Fibroblast of skin of abdomen (primary cell): ENCODE measurements at places on chromosomes 4 and X.

DNA sequence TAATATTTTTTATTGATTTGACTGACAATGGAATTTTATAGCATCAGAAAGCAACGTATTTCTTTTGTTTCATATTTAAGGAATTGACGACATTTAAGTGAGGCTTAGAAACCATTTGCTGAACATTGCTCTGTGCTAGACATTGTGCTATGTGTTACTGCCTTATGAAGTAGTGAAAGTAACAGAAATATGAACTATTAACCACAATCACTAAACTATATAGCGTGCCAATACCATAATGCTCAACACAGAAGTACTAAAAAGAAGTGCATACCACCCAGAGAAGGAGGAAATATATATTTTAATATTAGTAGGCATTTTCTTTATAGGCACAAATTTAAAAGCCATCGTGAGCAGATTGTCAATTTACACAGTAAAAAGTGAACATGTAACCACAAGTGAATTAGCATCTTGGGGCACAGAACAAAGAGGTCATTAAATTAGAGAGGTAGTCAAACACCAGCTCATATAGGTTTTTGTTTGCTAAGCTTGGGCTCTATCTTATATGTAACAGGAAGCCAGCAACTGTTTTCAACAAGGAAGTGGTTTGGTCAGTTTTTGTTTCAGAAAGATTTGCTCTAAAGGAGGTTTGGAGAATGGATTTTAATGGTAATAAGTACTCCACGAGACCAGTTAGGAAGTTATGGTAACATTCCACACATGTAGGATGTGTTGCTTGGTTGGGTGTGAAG is 270.7 kb downstream of the GRXCR1 start:
- DNase-seq = no peak

DNA sequence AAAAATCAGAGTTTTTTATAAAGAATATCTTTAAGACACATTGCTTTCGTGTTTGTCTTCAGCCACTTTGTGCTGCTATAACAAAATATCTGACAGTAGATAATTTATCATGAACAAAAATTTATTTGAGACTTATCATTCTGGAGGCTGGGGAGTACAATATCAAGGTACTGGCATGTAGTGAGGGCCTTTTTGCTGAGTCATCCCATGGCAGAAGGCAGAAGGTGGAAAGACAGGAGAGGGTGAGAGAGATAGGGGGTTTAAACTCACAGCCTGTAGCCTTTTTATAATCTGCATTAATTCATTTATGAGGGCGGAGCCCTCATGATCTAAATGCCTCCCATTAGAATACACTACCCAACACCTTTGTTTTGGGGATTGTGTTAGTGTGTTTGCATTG is 431.2 kb upstream of the FAM47C start:
- no peak for DNase-seq

- peak; percentile 64 for DNase-seq
Observed at GRCh38 chrX:150155436-150156035, 207.6 kb upstream of the MAMLD1 start.

GRCh38 chrX:39214387-39215126 is 413.3 kb downstream of the MID1IP1 start:
- DNase-seq = no peak

GRCh38 chr4:118035309-118035708 is 1.0 kb downstream of the NDST3 start:
- DNase-seq = no peak

DNA sequence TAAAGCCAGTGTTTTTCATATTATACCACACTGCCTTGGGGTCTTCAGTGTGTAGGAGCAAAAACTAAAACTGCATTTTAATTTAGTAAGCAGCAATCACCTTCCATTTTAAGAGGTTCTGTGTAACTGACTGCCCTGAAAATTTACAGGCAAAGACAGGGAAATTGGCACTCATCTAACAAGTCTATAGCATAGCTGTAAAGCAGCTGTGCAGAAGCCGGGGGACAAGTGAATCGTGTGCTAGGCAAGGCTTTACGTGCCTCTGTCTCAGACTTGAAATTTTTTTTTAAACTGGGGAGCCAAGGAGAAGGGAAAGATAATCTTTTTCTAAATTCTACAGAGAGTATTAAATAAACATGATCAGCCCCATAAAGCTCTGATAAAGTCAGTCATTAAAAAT is 39.7 kb downstream of the TSPAN5 start:
- DNase-seq = no peak

DNA sequence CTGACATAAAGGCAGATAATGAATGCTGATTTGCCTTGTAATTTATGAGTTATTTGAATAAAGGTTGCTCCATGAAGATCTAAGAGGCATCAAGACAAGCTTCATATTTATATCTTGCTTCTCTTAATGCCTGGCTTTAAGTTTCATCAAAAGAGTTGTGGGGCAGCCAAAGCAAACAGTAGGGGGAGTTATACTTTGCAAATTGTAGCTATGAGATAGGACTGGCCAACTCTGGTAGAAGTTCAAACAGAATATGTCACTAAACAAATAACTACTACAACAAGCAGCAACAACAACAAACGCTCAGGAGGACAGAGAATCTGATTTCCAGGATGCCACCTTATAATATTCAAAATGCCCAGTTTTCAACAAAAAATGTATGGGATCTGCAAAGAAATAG is 69.1 kb upstream of the PLAC1 start:
- DNase-seq = no peak

DNA sequence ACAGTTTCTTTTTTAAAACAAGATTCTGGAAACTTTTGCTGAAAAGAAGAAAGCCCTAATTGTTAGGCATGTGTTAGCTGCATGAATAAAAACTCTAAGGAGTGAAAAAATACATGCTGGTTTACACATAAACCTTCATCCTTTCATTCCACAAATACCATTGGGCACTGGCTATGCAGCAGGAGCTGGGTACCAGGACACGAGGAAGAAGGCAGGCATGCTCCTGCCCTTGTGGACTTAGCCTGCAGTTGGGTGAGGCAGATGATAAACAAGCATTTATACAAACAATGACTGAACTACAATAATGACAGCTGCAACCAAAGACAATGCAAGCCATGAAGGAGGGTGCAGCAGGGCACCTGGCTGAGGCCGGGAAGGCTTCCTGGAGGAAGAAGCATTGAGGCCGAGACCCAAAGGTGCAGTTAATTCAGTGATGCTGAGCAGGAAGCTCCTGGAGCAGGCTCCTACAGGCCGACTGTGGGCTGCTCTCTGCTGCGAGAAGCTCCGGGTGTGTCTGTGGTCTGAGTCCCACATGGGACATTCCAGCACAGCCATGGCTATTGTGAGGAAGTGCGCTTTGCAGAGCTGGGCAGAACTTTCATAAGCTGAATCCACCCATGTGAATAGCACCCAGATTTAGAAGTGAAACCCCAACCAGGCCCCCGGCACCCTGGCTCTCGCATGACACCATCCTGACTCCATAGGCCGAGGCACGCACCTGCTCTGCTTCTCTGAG is 44.0 kb upstream of the MXD4 start:
- DNase-seq = no peak

DNA sequence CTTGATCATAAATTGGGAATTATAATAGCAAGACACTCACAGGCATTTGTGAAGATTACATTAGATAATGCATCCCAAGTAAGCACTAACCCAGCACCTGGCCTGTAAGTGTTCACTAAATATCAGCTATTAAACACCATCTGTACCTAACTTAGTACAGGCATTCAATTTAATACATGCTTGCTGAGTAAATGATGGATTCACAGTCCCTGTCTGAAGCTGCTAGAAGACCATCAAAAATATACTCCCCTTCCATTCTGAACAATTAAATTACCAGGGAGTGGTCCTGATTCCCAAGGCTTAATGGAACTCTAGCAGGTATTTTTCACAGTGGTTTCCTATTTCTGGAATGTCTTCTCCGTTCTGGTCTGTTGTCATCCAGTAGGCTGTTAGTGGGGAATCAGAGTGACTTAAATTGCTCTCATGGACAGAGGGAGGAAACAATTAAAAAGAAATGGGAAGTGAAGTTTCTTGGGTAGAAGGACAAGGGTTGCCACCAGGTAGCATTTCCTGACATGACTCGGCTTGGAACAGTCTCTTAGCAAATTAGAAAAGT is 233.9 kb downstream of the PTTG2 start:
- no peak for DNase-seq

GRCh38 chrX:85993539-85994197 is 53.7 kb downstream of the CHM start:
- DNase-seq = no peak

- no peak for DNase-seq
Observed at GRCh38 chr4:91123742-91124141, 996.5 kb downstream of the CCSER1 start.

DNA sequence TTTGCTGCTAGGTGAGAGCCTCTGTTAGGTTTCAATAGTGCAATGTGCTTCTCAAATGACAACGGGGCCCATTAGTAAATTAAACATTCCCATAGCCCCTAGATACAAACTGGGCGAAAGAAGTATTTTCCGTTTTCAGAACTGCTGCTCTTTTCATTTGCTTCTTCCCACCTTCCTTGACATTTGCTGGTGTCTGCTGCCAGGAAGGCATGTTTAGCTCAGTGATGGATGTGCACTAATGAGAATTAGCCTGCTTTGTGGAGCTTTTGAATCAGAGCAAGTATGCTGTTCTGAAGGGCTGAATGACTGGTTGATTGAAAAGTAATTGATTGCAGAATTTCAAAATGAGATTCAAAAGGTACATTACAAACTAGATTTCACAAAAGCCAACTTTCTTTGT is 57.0 kb downstream of the SHROOM3 start:
- DNase-seq = no peak

DNA sequence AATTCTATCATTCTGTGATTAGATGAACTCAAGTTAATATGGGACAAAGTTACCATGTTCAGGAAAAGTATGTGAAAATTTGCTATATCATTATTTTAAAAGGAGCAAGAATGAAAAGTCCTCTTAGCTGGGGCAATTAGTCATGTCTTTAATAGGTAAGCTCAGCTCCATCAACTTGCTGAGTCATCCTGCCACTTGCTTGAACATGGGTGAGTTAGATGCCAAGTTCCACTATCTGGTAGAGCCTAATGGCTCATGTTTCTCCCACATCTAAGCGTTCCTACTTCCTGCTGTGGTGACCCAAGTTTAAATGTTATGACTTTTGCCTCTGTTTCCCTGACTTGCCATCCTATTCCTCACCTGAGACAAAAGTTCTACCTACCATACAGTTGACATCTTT is 276.8 kb downstream of the ZNF674 start:
- peak; percentile 16 for DNase-seq

DNA sequence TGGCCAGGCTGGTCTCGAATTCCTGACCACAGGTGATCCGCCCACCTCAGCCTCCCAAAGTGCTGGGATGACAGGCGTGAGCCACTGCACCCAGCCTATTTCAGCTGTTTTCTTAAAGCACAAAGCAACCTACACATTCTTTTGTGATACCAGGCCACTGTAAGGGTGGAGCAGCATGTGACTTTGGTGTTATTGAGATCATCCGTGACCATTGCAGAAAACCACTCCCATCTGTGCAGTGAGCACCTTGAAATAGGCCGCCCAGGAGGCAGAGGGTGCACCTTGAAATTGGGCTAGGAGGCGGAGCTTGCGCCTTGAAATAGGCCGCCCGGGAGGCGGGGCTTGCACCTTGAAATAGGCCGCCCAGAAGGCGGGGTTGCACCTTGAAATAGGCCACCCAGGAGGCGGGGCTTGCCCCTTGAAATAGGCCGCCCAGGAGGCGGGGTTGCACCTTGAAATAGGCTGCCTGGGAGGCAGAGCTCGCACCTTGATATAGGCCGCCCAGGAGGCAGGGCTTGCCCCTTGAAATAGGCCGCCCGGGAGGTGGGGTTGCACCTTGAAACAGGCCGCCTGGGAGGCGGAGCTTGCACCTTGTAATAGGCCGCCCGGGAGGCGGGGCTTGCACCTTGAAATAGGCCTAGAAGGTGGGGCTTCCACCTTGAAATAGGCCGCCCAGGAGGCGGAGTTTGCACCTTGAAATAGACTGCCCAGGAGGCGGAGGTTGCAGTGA is 9.0 kb upstream of the SLC25A6 start:
- no peak for DNase-seq

- DNase-seq = no peak
Observed at GRCh38 chr4:68337522-68337921, 12.4 kb downstream of the YTHDC1 start.

- DNase-seq = peak; percentile 5
Observed at GRCh38 chr4:100208964-100209363, 18.7 kb upstream of the DDIT4L start.

DNA sequence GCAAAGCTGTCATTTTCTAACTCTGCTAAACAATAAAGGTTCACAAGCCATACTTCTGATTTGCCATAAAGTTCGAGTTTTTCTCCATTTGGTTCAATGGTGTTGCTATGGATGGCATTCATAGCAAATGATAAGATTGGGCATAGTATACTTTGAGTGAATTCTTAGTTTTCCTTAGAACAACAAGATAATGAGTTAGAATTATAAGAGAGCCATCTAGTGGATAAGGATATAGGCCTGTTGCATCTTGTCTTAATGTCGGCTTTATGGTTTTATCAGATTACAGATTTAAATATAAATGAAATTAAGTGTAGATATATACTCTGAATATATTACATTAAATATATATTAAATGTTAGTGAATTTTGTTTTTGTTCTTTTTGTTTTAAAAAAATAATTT is 644.6 kb downstream of the IL1RAPL1 start:
- no peak for DNase-seq

GRCh38 chr4:143517764-143518163 is 4.3 kb downstream of the SMARCA5 start:
- DNase-seq = no peak

DNA sequence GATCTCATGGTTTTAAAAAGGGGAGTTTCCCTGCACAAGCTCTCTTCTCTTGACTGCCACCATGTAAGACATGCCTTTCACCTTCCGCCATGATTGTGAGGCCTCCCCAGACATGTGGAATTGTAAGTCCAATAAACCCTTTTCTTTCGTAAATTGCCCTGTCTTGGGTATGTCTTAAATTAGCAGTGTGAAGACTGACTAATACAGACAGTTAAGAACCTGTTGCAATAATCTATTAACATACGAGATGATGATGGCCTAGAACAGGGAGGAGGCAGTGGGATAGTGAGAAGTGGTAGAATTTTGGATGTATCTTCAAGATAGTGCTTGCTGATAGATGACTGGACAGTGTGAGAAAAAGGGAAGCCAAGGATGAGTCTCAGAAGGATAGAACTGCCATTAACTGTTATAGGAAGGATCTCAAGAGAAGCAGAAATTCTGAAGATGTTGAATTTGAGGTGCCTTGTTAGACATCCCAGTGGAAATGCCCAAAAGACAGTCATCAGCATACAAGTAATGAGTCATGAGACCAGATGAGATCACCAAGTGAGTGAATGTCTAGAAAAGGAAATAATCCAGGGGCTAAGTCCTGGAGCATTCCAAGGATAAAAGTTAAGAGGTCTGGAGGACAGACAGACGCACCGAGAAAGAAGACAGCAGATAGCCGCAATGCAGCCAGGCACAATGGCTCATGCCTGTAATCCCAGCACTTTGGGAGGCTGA is 38.8 kb upstream of the UGDH start:
- DNase-seq = peak; percentile 90

GRCh38 chr4:55336138-55337034 is 9.7 kb upstream of the SRD5A3 start:
- no peak for DNase-seq

GRCh38 chr4:88033309-88033708 is 25.9 kb downstream of the PKD2 start:
- peak; percentile 61 for DNase-seq
